ENCODE measurements at places on chromosomes 4 and X.

DNA sequence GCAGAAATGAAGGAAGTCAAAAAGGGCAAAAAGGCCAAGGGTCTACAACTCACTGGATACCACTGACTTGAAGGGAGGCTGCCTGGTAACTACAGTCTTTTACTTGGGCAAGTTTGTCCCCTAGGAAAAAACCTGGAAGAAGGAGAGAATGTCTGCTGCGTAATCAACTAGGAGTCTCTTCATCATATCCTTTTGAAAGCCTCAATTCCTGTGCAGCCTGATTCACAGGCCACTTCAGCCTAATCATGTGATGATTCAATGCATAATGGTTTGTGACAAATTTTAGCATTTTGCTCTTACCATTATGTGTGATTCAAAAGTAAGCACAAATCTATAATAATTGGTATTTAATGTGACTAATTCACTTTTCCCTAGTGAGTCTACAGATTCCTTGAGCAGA lies 273.6 kb downstream of the FRMPD4 start:
- no peak for DNase-seq

GRCh38 chr4:180717451-180718033 lies 1525.7 kb upstream of the TENM3 start:
- DNase-seq = no peak

DNA sequence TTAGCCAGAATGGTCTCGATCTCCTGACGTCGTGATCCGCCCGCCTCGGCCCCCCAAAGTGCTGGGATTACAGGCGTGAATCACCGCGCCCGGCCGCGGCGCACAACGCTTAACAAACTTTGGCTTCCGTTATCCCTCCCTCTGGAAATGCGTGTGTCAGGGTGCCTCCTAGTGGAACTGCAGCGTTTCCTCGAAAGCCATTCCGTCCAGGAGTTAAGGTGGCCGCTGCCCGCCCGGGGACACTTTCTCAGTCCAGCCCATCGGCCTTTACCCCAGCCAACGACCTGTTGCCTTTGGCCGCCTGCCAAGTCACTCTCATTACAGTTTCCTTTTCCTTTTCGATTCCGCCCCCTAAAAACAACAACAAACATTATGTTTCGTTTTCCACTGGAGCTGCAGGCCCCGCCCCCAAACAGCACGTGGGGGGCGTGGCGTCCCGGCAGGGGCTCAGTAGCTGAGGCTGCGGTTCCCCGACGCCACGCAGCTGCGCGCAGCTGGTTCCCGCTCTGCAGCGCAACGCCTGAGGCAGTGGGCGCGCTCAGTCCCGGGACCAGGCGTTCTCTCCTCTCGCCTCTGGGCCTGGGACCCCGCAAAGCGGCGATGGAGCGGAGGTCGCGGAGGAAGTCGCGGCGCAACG lies at the start of gene HERC5:
Gene HERC5, plus strand, starts transcription at position 450 of the 637 bp plus-strand sequence. Its CDS starts 151 bp downstream, at position 601.
- DNase-seq = peak; percentile 32

GRCh38 chr4:41885456-41885855 lies 49.8 kb upstream of the TMEM33 start:
- no peak for DNase-seq

- no peak for DNase-seq
Observed at GRCh38 chr4:169252339-169253112, 18.2 kb downstream of the SH3RF1 start.

GRCh38 chr4:81905971-81906370 lies 434.3 kb upstream of the RASGEF1B start:
- DNase-seq = no peak

GRCh38 chr4:154490583-154491340 lies 837 bp downstream of the DCHS2 start:
- DNase-seq = no peak

- DNase-seq = no peak
Observed at GRCh38 chr4:147425019-147425418, 55.9 kb upstream of the EDNRA start.

GRCh38 chr4:87322754-87323153 lies at the start of gene HSD17B13:
TSS of gene HSD17B13 (minus strand) at chr4:87322882. CDS start at chr4:87322841, 41 bp downstream.
- no peak for DNase-seq

DNA sequence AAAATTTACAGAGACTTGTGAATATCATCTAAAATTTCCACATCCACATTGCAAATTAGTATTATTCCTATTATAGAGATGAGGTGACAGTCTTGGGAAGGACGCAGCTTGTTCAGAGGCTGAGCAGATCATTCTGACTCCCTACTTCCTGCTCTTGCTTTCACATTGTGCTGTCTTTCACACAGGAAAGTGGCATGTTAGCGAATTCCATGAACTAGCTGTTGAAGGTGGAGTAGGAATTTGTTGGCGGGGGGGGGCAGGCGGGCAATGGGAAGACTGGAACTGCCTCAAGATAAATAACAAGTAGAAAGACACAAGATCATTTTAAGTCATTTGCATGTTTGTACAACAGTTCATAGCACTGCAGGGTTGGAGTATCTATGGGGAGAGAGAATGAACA lies 2.3 kb downstream of the PF4V1 start:
- DNase-seq = no peak

GRCh38 chrX:111180750-111181240 lies 84.8 kb downstream of the PAK3 start:
- no peak for DNase-seq

DNA sequence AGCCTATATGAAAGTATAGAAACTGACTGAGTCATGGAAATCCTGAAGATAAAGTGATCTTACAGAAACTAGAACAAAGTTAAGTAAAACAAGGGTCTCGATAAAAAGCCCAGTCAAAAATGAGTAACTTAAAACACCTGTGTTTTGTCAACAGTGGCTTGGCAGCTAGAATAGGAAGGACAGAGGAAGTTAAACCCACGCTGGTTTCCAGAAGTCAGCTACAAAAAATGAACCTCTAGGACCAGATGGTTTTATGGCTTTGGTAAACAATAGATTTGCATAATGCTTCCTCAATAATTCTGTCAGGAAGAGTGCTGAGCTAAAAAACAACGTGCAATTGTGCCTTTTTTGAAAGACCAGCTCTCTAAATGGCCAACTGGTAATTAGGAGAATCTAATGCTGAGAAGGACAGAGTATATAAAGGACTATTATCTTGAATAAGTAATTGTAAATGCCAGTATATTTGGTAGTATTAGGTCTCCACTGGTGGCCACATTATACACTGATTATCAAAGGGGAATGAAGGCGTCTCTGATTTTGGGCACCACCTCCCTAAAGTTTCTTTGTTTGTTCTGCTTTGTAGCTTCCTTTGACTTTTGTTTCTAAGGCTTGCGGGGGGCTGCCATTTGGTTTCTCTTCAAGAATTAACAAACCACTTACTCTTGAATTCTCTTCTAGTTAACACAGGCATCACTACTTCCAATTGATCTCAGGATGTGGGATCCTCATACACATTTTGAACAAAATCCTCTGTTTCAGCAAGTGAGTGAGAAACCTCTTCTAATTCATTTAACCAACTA lies 72.2 kb upstream of the PPP3CA start:
- peak; percentile 93 for DNase-seq

DNA sequence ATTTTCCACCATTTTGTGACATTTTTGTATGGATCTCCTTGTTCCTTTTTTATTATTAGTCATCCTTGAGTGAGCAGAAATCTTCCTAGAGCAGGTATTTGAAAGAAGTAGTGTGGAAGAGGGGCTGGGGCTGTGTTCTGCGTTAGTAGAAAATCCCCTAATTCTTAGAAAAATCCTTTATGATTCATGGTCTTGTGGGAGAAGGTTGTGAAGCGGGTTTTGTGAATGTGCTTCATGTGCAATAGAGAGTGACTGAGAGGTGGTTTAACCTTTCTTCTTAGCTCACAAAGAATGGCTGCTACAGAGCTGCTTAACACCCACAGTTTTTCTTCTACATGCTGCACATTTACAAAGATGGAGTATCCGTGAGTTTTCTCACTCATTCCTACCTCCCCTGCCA lies 220.5 kb downstream of the IDS start:
- DNase-seq = no peak

DNA sequence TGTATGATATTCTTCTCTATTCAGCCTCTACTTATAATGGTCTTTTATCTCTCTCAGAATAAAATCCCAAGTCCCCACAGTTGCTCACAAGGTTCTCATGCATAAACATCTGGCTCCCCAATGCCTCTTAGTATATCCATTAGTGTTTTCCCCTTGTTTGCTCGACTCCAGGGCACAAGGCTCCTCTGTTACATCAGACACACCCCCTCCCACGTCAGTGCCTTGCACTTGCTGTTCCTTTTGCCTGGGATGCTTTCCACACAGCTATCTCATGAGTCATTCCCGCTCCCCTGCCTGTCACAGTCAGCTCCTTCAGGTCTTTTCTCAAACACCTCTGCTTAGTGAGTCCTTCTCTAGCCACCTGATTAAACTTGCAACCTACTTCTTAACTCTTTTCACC lies 260.2 kb downstream of the IL1RAPL1 start:
- no peak for DNase-seq

DNA sequence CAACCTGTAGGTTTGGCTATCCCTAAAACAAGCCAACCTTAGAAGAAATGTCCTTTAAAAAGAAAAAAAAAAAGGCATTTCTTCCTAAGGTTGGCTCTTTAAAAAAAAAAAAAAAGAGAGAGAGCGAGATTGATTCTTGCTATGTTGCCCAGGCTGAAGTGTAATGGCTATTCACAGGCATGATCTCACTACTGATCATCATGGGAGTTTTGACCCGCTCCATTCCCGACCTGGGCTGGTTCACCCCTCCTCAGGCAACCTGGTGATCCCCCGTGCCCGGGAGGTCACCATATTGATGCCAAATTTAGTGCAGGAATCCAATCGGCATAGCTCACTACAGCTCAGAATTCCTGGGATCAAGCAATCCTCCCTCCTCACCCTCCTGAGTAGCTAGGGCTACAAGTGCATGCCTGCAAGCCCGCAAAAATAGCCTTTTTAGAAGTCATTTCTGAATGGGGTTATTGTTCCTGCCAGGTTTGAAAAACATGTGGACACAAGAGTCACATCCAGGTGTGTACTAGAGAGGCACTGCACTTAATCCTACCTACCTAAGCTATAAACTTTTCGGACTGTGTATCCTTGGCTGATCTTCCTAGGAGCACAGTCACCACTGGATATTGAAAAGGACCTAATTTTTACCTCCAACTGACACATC lies 61.4 kb upstream of the ZCCHC13 start:
- no peak for DNase-seq

DNA sequence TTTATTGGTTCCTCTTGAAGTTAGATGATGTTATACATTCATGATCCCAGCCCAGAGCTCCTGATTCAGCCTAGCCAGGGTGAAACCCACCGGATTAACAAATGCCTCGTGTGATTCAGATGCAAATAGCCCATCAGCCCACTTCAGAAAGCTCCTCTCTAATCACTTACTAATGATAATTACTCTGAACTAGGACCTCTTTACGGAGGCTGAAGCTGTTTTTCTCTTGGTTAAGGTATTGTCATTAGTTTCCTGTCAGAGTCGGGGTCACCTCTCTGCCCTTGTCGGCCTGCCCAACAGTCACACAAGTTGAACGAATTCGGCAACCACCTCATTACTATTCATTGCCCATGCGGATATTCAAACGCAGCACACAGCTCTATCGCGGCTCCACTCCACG lies 36.6 kb downstream of the ZFP42 start:
- no peak for DNase-seq

GRCh38 chr4:143354990-143355389 lies 18.3 kb downstream of the GAB1 start:
- DNase-seq = no peak

DNA sequence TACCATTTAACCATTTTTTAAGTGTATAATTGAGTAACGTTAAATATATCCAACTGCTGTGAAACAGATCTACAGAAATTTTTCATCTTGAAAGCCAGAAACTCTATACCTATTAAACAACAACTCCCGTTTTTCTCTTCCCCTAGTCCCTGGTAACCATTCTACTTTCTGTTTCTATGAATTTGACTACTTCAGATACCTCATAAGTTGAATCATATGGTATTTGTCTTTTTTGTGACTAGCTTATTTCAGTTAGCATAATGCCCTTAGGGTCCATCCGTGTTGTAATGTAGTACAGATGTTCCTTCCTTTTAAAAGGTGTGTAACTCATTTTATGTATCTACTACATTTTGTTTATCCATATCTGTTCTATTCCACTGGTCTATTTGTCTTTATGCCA lies 48.7 kb downstream of the STAG2 start:
- DNase-seq = no peak

DNA sequence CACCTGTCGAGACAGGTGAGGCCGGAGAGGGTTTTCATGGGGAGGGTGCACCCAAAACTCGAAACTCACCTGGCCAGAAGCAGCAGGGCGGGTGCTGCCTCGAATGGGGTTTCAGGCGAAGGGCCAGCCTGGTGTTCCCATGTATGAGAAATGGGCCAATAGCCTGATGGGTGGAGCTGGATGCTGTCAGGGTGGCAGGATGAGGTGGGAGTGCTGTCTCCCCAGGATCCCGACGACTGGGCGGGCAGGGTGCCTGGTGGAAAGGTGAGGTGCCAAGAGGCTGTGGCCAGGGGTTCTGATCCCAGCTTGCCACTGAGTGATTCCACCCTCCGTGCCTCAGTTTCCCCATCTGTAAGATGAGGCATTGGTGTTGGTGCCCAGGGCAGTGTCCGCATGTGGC lies 16.8 kb upstream of the SH3TC1 start:
- no peak for DNase-seq

- peak; percentile 71 for DNase-seq
Observed at GRCh38 chr4:77538144-77538543, 67.5 kb upstream of the CXCL13 start.

- no peak for DNase-seq
Observed at GRCh38 chr4:15740764-15741404, 37.2 kb upstream of the CD38 start.

- no peak for DNase-seq
Observed at GRCh38 chr4:81606801-81607501, 135.2 kb upstream of the RASGEF1B start.

- no peak for DNase-seq
Observed at GRCh38 chr4:2906218-2906617, 57.0 kb downstream of the NOP14 start.

DNA sequence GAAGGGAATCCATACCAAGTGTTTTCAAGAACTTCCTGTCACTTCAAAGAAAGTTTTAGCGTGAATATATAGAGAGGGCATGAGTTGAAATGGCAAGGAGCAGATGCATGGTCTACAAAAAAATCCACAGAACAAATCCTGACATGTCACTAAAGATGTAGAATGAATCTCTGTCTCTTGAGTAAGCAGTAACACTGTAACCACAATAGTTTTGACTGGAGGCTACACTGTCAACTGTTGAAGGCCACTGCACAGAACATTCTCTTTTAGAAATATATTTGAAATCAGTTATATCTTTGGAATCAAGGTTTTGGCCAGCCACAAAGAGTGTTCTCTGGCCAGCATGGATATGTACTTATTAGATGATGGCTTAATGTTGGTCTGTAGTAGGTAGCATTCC lies 83.8 kb downstream of the VCX3B start:
- DNase-seq = no peak
